DMS153 (cell line): ENCODE measurements at places on chromosomes 2 and 18.

- no peak for DNase-seq
These were observed 82.2 kb downstream of the LRP1B start for GRCh38 chr2:142048581-142048980.

- peak; percentile 31 for DNase-seq
These were observed 86.8 kb downstream of the FMNL2 start for GRCh38 chr2:152421521-152422370.

GRCh38 chr2:68726608-68727367 is 7.8 kb upstream of the ARHGAP25 start:
- DNase-seq = no peak

GRCh38 chr2:203246646-203247045 is 7.8 kb downstream of the CYP20A1 start:
- no peak for DNase-seq

- peak; percentile 42 for DNase-seq
These were observed 59.0 kb downstream of the TACR1 start for GRCh38 chr2:75140288-75140687.

- DNase-seq = no peak
These were observed 91.8 kb downstream of the TPO start for GRCh38 chr2:1505031-1505441.

GRCh38 chr2:11778923-11779757 is 32.7 kb downstream of the LPIN1 start:
- DNase-seq = no peak
